ENCODE measurements at places on chromosomes 3 and 15.

DNA sequence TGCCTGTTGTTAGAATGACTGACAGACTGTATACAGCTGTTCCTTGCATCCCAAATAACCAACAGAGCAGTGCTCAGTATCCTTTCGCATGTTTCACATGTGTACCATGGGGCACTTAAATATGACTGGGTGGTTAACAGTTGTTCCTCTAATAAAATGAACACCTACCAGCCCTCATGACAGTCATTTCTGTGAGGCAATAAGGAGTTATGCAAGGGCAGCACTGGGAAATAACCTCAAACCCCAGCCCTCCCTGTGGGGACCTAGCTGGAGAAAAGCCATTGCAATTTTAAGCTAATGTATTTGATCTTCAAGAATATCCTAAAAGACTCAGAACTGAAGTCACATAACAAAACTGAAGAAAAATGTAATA lies 7.3 kb downstream of the RFT1 start:
- DNase-seq, result peak; percentile 97

DNA sequence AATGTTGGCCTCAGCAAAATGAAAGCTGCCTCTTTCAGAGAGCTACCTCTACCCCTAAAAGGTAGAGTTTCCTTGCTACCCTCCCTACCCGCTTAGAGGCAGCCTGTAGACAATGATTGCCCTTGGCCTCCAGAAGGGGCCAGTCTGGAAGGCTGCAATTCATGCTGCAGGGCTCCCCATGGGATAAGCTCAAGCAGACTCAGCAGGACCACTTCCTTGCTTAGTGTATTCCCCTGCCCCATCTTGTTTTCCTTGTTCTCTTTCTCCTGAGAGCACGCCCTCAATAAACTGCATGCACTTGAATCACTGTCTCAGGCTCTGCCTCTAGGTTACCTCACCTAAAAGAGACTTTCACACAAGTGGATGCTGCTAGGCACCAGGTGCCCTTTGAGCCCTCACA lies 134.0 kb upstream of the CTNNB1 start:
- DNase-seq, result no peak

- no peak for DNase-seq
Measured at GRCh38 chr15:85793641-85794597, 806 bp downstream of the KLHL25 start.

GRCh38 chr3:136194409-136195257 lies 1.5 kb downstream of the MSL2 start:
- peak; percentile 25 for DNase-seq

- DNase-seq, result no peak
Measured at GRCh38 chr3:15875016-15875689, 77.4 kb upstream of the ANKRD28 start.

DNA sequence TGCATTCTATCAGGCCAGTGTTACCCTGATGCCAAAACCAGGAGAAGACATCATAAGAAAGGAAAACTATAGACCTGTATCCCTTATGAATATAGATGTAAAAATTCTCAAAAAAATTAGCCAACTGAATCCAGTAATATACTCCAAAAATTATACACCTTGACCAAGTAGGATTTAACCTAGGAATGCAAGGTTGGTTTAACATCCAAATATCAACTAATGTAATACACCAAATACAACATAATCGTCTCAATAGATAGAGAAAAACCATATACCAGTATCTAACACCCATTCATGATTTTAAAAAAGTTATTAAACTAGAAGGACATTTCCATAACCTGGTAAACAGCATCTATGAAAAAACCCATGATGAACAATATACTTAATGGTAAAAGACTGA lies 56.5 kb upstream of the SELENOK start:
- no peak for DNase-seq

DNA sequence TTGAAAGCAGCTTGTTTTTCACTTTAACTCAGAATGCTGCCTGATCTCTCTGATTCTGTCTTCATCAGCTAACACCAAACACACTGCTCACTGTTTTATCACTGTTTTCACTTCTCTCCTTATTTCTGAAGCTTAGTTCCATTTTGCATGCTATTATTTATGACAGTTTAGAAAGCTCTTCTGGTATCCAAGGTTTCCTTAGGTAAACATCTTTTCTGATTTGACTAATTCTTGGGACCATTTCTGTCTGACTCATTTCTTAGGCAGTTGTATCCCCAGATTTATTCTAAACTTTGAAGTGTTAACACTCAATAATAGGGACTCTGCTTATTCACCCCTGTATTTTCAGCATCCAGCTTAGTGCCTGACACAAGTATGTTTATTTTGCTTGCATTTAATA lies 167.7 kb downstream of the BCHE start:
- DNase-seq, result no peak

GRCh38 chr3:17640466-17640865 lies 102.0 kb downstream of the TBC1D5 start:
- DNase-seq, result no peak

DNA sequence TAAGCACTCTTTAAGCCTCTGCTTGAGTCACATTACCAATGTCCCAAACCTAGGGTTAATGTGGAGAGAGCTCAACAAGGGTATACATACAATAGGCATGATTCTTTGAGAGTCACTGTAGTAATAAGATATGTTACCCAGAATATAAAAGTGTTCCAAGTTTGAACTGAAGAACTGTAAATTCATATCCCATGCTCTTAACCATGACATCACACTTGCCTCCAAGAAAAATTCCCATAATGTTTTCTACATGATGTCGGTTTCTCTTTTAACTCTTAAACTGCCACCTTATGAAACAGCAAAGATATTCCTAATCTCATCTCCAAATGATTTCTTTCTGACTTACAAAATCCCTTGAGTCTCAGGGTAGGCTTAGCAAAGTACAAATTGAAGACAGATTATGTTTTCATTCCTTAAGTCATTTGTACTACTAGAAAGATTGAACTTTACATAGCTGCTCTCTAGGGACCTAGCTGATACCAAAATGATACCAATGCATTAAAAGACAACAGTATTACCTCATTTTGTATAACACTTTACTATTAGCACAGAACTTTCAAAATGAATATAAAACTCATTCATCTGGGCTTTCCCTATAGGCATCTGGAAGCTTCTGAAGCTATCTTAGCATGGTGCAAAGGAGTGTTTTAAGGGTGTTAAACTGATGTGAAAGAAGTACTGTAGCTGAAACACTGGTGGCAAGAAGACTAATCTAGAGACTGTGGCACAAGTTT lies 127.1 kb downstream of the KCNMB2 start:
- no peak for DNase-seq

DNA sequence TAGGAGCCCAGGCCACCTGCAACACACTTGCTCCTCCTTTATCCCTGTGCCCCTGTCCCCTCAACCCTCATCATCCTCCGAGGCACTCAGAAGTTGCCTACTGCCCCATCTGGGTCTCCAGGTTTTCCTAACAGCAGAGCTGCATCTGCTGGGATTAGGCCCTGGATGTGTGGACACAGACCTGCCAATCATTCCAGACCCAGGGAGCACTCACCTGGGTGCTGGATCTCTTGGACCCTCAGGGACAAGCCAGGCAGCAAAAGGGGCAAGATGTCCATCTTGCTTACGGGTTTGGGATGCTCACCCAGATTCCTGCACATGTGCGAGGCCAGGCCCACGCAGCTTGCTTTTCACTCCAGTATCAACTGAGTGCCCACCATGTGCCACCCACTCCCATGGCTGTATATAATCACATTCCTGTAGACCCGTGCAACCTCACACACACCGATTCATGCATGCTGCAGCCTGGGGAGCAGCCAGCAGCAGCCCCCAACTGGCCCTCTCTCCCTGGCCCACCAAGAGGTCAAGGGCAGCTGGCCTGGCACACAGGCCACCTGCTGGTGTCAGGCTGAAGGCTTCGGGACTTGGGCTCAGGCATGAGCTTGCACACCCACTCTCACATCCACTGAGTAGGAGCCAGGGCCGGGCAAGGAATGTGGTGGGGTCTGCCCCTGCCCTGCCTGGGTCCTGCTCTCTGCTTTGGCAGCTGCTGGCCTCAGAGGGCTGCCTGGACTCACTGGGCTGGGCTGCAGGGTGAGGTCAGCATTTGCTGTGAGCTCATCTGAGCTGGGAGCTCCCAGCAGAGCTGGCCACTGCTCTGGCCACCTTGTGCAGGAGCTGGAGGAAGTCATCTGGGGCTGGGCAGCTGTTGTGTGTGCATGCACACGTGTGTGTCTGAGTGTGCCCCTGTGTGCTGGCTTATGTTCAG lies 14.9 kb downstream of the PRKCD start:
- DNase-seq, result no peak

GRCh38 chr3:139555249-139555648 lies 15.7 kb upstream of the RBP1 start:
- DNase-seq, result no peak

DNA sequence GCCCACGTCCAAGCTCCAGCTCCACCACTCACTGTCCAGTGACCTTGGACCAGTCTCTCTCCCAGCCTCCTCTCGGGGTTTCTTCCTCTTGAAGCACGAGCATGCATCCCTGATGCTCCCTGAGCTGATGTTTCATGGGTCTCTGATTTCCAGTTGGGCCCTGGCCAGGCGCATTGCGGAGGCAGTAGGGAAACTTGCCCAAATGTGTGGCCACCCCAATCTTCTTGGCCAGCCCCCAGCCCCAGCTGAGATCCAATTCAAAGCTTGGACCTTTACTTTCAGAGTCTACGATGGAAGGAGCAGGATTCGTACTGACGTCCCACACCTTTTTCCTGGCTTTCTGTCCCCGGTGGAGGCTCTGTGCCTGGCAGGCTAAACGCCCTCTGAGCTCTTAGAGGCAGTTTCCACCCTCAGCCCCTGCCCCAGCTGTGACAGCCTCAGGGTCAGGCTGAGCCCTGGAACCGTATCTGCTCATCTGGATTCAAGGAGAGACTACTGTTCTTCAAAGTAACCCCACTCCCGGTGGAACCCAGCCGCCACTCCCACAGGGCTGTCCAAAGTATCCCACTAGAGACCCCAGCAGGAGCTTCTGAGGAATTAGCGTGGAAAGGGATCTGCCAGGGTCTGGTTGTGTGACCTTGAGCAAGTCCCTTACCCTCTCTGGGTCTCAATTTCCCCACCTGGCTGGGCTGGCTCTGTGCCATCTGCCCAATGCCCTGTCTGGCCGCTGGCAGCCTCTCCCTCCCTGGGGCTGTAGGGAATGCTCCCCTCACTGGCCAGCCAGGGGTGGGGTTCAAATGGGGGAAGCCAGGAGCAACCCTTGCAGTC lies 37.4 kb downstream of the CPN2 start:
- DNase-seq, result no peak

DNA sequence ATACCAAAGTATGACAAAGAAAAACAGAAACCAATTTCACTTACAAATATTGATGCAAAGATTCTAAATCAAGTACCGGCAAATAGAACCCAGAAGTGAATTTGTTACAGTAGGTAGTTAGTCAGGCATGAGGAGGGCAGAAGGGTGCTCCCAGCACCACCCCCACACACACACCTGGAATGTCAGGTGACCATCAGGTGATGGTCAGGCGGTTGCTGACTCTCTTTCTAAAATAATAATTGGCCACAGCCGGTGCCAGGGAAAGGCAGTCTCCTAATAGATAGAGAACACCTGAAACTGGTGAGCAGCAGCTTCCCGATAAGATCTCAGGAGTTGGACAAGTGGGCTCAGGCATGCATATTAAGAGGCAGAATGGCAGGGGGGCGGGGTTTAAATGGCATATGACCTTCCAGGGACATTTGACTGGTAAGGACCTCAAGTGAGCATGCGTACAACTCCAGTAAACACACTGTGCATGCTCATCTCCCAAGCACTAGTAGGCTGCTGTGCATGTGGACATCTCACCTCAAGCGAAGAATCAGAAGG lies 131.1 kb downstream of the ANO10 start:
- DNase-seq, result no peak

- DNase-seq, result no peak
Measured at GRCh38 chr3:43087249-43087776, 18.6 kb downstream of the POMGNT2 start.

GRCh38 chr3:30941342-30941741 lies 46.9 kb upstream of the GADL1 start:
- no peak for DNase-seq

All from AML-193 (cell line).